ENCODE measurements at places on chromosomes 1 and 21. TPM values are rescaled to one million over a fixed set of nuclear protein-coding genes. Genes with fewer than 3 reads are reported as not detected.

- peak; percentile 58 for DNase-seq
Observed at GRCh38 chr1:93442008-93442666, 5.8 kb upstream of the FNBP1L start.

DNA sequence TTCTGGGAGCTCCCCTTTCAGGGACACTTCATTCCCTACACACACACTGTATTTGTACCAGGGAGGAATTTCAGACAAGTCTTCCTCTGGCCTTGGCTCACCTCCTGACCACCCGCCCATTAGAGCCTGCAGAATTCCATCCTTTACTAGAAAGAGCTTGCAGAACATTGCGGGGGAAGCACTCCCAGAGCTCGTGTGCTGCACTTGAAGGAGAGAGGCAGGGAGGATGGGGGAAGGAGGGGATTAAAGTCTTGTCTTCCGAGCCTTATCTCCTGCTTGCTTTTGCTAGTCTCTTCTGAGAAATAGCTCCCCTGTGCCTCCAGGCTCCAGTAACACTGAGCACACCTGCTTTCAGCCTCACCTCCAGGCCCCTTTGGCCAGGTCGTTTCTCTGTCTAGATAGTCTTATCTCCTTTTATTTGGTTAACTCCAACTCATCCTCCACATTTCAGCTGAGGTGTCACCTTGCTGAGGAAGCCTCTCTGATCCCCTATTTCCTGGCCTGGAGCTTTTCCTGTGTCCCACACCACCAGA, 62.0 kb downstream of the PCNX2 start:
- no peak for DNase-seq

GRCh38 chr1:246210756-246211155, 296.3 kb downstream of the SMYD3 start:
- DNase-seq, result peak; percentile 18

DNA sequence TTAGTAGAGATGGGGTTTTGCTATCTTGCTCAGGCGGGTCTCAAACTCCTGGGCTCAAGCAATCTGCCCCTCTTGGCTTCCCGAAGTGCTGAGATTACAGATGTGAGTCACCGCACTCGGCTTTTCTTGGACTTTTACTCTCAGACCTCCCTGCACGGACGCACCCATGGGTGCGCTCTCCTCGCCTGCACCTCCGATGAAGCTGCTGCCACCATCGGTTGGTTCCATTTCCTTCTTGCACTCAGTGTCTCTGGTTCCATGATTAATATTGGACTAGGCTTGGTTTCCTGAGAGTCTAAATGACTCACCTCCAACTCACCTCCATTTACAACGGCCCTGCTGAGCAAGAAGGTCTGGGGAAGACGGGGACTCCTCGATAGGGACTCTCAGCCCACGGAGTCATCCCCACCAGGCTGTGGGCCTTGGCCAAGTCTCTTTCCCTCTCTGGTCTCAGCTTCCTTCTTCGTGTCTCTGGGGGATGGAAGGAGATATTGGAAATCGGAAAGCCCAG, 6.7 kb upstream of the TNFRSF8 start:
- no peak for DNase-seq

DNA sequence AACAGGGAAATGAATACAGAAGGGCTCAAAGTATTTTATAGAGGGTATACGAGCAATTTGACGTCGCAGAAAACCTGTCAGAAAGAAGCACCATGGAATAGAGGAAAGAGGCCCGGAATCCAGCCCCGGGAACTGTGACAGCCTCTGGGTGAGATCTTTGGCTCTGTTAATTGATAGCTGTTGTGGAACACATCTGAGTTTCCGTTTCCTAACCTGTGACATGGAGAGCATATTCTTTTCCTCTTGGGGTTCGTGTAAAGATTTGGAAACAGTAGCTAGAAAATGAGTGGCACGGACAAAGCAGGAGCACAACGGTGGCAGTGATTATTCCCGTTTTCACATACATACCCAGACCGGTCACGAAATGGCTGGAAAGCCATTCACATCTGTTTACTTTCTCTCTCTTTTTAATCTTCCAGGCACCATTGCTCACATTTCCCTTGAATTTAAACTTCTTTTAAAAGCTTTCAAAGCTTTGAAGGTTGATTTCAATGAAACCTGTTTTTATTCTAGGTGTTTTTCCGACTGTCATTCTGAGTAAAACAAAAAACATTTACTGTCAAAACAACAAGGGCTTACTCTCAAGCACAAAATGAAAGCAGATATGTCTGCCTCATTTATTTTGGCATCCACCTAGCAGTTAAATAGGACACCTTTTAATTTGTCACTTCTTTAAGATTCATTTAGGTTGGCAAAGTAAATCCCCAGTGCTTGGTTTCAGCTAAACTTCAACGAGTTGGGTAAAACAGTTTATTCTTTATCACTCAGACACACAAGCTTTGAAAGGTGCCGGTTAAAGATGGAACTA, 26.7 kb upstream of the C8B start:
- DNase-seq, result no peak

DNA sequence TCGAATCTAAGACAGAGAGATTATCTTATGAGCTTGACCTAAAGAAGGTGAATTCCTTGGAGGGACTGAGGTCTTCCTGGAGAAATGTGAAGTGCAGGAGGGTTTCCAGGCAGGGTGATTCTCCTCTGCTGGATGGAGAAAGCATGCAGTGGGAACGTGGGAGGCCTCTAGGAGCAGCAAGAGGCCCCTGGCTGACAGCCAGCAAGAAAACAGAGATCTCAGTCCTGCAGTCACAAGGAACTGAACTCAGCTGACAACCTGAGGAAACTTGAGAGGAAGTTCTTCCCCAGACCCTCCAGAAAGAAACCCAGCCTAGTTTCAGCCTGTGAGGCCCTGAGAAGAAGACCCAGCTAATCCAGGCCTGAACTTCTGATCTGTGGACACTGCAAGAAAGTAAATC, 345.9 kb downstream of the FAM72C start:
- DNase-seq, result no peak

DNA sequence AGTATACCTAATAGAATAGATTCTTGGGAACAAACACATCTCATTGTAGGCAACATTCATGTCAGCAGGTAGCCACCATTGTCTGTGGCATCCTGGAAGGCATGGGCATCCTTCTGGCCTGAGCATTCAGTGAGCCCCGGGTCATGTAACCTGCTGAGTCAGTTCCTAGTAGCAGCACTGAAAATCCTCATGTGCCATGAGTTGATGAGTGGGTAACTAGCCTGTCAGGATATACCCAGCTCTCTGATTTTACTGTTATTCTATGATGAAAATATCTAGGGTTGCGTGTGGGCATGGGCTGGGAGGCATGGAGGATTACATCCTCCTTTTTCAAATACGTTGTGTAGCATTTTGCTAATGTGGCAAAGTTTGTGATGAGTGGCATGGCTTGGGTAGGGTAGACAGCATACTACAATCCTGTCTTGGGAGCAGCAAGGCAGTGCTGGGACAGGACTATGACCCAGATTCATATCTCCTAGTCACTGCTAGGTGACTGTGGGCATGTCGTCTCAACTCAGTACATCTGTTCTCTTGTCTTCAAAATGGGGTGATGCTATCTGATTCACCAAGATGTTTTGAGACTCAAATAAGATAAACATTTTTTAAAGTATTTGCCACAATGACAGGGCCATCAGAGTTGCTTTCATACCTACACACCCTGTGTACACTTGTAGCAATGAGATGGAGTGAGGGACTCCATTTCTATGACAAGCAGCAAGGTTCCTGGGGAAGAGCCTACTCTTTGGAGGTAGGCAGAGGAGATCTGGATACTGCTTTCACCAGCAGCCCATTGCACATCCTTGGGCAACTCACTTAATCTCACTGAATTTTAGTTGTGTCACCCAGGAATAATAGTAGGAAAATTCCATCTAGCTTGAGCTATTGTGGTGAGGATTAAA, 62.5 kb downstream of the CD58 start:
- DNase-seq, result no peak

GRCh38 chr1:41754540-41754939, 164.2 kb downstream of the HIVEP3 start:
- no peak for DNase-seq

GRCh38 chr1:14168326-14169063, 430.0 kb upstream of the KAZN start:
- DNase-seq, result no peak

- no peak for DNase-seq
Observed at GRCh38 chr1:234437423-234438171, 41.4 kb downstream of the TARBP1 start.

- no peak for DNase-seq
Observed at GRCh38 chr1:167661527-167662426, 31.7 kb downstream of the RCSD1 start.

GRCh38 chr1:212413902-212414327, 771 bp downstream of the PACC1 start:
- DNase-seq, result no peak

DNA sequence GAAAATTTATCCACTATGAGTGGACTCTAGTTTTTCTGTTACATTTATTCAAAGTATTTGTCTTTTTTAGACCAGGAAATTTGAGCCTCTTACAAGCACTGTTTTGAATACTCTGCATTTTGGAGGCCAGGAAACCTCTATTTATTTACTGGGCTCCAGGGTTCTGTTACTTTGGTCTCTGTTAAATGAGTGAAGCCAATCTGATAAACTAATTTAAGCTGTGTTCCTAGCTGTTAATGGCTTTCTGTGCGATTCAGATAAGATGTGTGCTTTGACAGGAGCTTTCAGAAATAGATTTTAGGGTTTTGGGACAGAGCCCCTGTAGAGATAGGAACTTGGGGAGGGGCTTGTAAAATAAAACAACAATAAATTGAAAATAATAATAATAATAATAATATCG, 23.9 kb downstream of the ACKR1 start:
- no peak for DNase-seq

DNA sequence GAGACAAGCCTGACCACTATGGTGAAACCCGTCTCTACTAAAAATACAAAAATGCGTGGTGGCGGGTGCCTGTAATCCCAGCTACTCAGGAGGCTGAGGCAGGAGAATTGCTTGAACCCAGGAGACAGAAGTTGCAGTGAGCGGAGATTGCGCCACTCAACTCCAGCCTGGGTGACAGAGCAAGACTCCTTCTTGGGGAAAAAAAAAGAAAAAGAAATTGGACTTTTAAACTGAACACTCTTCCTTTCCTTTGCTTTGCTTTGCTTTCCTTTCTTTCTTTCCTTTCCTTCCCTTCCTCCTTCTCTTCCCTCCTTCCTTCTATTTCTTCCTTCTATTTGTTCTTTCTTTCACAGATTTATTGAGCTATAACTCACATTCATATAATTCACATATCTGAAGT, 43.3 kb upstream of the PUM1 start:
- no peak for DNase-seq

DNA sequence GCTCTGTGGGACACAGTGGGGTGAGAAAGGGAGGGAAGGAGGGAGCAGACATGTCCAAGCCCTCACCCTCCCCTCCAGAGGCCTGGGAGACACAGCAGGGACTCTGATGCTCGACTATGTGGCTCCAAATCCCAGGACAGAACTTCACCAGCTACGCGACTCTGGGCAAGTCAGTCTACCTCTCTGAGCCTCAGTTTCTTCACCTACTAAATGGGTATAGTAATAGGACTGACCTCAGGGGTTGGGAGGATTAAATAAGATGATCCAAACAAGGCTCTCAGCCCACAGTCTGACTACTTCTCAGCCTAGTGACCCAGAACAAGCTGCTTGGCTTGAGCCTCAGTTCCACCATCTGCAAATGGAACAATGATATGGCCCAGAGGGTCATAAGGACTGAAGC, 19.6 kb downstream of the SDC3 start:
- no peak for DNase-seq

DNA sequence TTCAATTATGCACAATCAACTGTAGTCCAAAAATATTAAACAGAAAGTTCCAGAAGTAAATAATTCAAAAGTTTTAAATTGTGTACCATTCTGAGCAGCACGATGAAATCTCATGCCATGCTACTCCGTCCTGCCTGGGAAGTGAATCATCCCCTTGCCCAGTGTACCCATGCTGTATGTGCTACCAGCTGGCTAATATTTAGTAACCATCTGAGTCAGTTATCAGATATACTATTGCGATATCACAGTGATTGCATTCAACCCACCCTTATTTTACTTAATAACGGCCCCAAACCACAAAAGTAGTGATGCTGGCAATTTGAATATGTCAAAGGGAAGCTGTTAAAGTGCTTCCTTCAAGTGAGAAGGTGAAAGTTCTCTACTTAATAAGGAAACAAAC, 56.2 kb downstream of the EVI5 start:
- DNase-seq, result peak; percentile 21

DNA sequence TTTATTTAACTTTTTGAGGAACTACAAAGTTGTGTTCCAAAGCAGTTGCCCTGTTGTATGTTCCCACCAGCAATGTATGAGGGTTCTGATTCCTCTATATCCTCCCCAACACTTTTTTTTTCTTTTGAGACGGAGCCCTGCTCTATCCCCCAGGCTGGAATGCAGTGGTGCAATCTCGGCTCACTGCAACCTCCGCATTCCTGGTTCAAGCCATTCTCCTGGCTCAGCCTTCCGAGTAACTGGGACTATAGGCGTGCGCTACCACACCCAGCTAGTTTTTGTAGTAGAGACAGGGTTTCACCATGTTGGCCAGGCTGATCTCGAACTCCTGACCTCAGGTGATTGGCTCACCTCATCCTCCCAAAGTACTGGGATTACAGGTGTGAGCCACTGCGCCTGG, 60.4 kb upstream of the ENAH start:
- DNase-seq, result no peak

GRCh38 chr1:47510282-47510811, 72.5 kb downstream of the FOXD2 start:
- DNase-seq, result no peak

GRCh38 chr1:66705110-66705509, 47.1 kb upstream of the DYNLT5 start:
- DNase-seq, result no peak

- DNase-seq, result no peak
Observed at GRCh38 chr21:16124378-16125138, 394.8 kb downstream of the USP25 start.

Gene SPOCD1
- 8.4 TPM for total RNA-seq

Gene CNKSR1
- total RNA-seq, result 28.1 TPM

Gene LAMC2
- 498 TPM for total RNA-seq

Gene FBXO2
- 4.0 TPM for total RNA-seq

Gene TBX19
- 3.3 TPM for total RNA-seq

Gene FCGR3A
- not detected for total RNA-seq

Gene F13B
- not detected for total RNA-seq

Gene UTS2
- not detected for total RNA-seq

Gene TEDDM1
- not detected for total RNA-seq

Gene ADSS2
- total RNA-seq, result 69.6 TPM

Gene DDR2
- total RNA-seq, result 0.34 TPM

Gene MROH9
- total RNA-seq, result not detected

Gene TGFB2
- 32.2 TPM for total RNA-seq

Gene GJA4
- not detected for total RNA-seq

Gene LEFTY1
- not detected for total RNA-seq

Gene KCNQ4
- total RNA-seq, result 0.92 TPM

All from Calu3 (cell line).